ENCODE measurements at places on chromosomes 4 and X.

GRCh38 chrX:104565791-104566680 lies at the start of gene IL1RAPL2:
Gene IL1RAPL2, plus strand, starts transcription at chrX:104566199.
- peak; percentile 44 for DNase-seq

DNA sequence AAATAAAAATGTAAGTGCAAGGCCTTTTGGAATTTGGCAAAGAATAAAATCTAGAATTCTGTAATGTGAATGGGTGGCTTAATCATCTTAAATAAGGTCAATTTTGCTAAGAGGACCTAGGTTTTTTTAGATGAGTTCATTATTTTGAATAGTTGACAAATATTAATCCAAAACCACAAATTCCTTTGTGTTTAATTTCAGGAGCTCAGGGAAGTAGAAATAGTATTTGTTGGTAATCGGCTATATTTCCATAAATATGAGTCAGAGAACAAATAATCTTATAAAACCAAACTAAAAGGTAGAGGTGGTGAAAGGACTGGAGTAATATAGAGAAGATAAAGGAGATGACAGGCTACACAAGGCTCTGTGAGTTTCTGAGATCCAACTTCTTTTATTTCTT lies 190.4 kb upstream of the TLL1 start:
- DNase-seq, result no peak

DNA sequence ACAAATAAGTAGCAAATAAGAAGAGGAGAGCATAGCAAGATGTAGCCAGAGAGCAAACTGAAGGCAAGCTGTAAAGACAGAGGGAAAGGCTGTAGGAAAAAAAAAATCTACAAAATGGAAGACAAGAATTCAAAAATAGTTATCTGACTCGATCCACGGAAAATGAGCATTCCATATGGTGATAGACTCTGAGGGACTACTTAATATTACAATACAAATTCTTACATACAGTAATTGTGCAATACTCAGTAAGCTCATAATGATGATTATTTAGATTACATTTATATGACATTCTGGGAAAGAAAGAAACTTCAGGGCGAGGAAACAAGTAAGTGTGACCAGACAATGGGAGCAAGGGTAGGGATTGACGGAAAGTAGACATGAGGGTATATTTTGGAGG lies 102.6 kb downstream of the UNC5C start:
- no peak for DNase-seq

GRCh38 chrX:47807548-47807947 lies 29.2 kb upstream of the ZNF81 start:
- DNase-seq, result no peak

DNA sequence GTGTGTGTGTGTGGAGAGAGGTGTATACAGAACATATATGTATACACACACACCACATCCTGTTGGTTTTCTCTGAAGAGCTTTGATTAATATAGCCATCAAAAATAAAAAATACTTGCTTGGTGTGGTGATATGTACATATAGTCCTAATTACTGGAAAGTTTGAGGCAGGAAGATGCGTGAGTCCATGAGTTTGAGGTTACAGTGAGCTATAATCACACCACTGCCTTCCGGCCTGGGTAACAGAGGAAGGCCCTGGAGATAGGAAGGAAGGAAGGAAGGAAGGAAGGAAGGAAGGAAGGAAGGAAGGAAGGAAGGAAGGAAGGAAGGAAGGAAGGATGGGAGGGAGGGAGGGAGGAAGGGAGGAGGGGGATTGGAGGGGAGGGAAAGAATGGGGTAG lies 360.4 kb upstream of the CPEB2 start:
- DNase-seq, result no peak

- DNase-seq, result no peak
These were observed 31.6 kb downstream of the RAPGEF2 start for GRCh38 chr4:159134429-159134828.

DNA sequence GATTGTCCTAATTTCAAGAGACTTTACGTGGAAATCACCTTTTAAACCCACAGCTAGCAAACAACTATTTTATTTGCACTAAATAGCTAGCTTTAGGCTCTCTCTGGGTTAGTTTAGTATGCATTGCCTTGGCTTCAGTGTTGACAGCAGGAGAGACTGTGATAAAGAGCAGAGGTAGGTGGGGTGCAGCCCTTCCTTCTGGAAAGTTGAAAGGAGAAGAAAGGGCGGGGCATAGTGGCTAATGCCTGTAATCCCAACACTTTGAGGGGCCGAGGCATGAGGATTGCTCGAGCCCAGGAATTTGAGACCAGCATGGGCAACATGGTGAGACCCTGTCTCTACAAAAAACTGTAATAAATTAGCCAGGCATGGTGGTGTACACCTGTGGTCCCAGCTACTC lies 29.0 kb upstream of the TMEM154 start:
- DNase-seq, result no peak

- no peak for DNase-seq
These were observed 1701.5 kb upstream of the TENM3 start for GRCh38 chr4:180541678-180542077.

All from Caki2 (cell line).